ENCODE measurements at places on chromosomes 2 and 18.

DNA sequence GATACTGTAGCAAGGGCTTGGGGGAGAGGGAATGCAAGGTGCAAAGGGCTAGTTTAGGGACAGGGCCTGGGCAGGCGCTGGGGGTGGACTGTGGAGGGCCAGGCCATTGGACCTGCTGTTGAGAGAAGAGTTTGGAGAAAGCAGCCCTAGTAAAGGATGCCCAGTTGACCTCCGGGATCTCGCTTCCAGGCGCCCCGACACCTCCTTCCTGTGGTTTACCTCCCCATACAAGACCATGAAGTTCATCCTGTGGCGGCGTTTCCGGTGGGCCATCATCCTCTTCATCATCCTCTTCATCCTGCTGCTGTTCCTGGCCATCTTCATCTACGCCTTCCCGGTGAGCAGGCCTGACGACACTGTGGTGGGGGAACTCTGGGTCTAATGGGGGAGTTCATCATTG is 229.0 kb downstream of the DYSF start:
- no peak for DNase-seq

DNA sequence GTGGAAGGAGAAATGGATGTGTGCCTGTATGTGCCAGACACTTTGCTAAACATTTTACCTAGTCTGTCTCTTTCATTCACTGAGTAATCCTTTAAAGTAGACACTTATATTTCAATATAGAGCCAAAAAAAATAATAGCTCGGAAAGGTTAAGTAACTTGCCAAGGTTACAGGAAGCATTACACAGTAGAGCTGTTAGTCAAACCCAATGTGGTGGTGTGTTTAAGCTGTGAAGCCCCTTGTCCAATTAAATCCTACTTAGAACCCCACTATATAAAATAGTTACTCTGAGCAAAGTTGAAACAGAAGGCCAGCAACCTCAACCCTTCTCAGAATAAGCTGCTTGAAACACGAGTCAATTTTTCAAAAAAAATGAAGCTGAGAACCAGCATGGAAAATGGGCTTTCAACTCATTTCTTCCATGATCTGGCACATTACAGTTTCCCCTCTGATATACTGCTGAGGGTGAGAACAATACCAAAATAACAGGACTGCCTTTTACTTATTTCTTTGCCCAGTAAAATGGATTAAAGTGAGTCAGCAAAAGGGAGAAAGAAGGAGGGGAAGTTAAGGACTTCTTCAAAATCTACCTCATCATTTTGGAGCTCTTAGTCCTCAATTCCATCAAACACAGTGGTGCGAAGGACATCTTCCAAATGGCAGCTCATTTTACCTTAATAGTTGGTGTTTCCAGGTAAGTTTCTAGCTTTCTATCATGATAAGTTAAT is 7.9 kb downstream of the RDH14 start:
- no peak for DNase-seq

DNA sequence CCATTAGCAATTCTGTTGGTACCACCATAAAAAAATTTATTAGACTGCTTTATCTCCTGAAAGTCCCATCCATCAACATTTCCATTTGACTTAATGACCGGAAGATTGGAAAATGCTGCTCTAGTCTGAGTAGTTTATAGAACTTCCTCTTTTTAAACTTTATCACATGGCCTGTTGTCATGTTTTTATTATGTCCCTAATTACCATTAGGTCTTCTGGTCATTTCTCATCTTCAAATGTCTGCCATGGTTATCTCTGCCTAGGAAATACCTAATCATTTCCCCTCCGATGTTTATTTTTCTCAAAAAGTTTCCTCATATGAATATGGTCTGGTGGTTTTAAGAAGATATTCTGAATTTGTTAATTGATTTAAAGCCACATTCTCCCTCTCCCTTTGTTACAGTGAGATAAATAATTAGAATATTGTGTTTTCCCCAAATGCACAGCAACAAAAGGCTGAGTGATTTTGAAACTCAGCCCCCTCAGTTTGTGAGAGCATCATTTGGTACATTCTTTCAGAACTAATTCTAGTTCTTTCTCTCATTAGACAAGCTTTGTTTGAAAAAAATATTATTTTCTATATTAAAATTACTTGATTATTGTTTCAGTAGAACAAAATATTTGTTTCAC is 317.1 kb upstream of the ST6GAL2 start:
- DNase-seq, result no peak

DNA sequence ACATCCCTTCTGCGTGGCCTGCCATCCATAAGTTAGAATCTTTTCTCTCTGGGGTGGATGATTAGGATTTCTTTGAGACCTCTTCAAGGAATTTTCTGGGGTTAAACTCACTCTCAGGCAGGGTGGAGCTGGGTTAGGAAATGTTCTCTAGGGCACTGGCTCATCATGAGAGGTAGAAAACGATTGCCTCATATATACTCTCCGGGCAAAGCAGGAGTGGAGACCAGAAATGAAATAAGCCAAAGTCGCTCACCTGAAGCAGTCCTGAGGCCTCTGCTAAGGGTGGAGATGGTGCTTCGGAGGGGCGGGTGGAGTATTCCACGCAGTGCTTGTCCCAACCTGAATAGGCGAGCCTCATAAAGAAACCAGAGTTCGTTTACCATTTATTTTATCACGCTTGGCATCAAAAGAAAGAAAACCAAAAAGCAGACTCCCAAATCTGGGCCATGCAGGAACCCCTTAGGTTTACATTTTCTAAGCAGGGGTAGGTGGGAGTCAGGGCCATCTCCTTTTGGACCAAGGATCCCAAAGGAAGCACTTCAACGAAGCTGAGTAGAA is 249.3 kb upstream of the MEIS1 start:
- no peak for DNase-seq

- DNase-seq, result no peak
Observed at GRCh38 chr18:46481048-46481846, 175.8 kb downstream of the LOXHD1 start.

- DNase-seq, result no peak
Observed at GRCh38 chr18:77299706-77300105, 50.1 kb downstream of the GALR1 start.

DNA sequence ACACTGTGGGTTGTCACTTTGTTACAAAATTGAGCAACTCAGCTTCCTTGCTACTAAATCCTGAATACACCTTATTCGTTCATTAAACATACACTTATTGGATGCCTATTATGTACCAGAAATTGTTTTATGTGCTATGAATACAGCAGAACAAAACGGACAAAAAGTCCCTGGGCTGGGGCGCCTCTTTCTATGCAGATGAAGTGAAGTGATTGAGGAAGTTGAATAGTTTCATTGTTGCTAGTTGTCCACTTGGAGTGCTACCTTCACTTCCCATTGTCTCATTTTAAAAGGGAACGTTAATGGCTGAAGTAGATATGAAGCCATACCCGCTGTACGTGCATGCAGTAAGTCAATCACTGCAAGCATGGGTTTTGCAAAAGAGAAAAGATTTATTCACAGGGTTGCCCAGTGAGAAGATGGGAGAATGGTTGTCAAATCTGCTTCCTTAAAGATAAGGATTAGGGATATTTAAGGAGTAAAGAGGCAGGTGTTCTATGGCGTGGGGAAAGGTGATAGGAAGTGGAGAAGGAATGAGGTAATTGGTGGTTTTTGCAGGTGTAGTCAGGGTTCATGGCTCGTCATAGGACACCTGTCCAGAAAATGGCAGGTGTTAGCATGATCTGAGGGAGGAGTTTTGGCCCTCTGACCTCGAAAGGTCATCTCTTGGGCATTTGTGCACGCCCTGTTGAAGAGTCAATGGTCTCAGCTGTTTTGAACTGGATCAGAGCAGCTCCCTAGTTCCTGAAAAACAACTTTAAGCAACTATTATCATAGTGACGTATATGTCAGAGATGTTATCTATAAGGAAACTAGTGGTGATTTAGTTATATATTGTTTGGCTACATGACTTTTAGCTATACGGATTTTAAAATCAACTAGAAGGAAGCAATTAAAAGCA is 23.5 kb downstream of the TRPM8 start:
- DNase-seq, result no peak

DNA sequence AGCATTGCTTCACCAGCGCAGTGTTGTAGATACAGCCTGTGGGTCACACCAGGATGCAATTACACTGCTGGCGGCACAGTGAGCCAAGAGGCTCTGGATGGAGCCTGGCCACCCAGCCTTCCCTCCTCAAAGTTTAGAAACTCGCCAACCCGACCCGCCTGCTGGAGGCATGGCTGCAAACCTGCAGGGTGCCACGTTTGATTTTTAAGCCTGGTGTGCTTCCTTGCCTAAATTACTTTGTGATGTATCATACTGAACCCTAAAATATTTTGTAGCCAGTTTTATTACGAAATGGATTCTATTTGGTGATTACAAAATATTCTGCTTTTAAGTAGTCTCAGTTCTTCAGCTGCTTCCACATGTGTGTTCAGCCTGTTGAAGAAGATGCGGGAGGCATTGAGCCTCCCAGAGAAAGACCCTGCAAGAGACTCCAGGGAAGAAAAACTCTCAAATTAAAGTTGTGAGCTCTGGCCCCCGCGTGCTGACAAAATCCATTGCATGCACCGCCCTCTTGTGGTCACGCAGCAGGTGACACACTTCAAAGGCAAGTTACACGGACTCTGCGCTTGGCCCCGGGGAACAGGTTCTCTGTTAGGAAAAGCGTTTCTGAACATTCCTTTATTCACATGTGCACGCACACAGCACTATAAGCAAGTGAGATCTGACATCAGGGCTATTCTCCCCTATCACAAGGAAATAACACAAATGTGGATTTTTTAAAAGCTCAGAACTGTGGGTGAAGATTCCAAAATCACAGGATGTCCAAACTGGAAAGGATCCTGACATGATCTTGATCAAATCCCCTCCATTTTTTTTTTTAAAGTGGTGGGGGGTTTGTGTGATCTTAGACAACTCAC is 63.0 kb upstream of the TWIST2 start:
- peak; percentile 28 for DNase-seq

DNA sequence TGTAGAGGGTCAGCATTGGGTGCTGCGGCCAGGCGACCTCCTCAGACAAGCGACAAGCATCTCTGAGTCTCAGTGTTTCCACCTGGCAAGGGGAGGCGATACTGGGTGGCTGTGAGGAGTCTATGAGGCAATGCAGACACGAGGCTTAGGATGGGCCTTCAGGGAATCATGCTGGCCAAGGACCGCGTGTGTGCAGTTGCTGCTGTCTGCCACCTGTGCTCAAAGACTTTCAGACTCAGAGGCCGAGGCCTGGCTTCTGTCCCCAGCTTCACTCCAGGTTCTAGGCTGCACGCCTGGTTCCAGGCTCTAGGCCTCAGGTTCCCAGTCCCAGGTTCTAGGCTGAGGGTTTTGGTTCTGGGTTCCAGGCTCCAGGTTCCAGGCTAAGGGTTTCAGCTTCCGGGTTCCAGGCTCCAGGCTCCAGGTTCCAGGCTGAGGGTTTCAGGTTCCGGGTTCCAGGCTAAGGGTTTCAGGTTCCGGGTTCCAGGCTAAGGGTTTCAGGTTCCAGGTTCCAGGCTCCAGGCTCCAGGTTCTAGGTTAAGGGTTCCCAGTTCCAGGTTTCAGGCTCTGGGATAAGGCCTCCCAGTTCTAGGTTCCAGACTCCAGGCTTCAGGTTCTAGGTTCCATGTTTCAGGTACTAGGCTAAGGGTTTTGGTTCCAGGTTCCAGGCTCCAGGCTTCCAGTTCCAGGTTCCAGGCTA is 14.8 kb downstream of the LRRFIP1 start:
- no peak for DNase-seq

- DNase-seq, result no peak
Observed at GRCh38 chr18:74288041-74288440, 3.7 kb downstream of the CYB5A start.

GRCh38 chr2:177724398-177725287 is 332.1 kb downstream of the AGPS start:
- DNase-seq, result peak; percentile 11

GRCh38 chr2:7225848-7226247 is 308.6 kb downstream of the RNF144A start:
- no peak for DNase-seq

DNA sequence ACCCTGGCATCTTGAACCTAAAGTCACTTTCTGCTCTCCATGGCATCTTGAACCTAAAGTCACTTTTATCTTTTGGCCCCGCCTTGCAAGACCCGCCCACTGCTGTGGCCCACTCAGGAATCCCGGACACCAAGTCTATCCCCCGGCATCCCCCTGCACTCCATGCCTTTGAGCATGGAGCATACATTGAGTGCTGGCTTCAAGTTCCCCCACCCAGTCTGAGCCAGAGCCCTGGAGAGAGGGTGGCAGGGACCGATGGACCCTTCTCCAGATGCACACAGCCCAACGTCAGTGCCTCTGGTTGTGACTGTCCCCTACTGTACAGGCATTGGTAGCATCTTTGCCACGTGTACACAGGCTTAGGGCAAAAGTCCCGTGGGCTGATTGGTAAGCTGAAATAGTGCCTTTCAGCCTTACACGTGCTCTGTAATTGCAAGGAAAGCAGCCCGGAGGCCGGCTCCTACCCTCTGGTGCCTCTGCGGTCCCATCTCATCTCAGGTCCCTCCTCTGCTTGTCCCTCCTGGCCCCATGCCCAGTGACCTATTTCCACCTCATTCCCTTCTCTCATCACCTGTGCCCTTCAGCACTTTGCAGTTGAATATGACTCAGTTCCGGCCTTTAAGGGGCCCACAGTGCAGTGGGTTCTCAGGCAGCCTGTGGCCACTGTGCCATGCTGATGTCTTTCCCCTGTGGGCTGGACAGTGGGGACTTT is 154.0 kb downstream of the INHBB start:
- DNase-seq, result no peak

DNA sequence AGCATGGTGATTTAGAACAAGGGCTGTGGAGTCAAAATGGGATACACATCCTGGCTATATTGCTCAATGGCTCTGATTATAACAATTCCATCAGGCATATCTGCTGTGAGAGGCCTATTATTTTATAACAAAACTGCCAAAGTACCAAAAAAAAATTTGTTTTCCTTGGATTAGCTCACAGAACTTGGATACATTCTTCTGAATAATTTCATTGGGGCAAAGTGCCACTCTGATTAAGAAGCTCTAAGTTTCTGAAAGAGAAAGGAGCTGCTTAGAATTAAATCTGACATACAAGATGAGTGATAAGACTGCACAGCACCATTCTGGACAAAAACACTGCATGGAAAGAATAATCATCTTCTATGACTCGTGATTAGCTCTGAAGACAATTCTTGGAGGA is 85.7 kb downstream of the SMC6 start:
- DNase-seq, result no peak

GRCh38 chr18:23107718-23108117 is 27.6 kb upstream of the CABLES1 start:
- DNase-seq, result no peak

DNA sequence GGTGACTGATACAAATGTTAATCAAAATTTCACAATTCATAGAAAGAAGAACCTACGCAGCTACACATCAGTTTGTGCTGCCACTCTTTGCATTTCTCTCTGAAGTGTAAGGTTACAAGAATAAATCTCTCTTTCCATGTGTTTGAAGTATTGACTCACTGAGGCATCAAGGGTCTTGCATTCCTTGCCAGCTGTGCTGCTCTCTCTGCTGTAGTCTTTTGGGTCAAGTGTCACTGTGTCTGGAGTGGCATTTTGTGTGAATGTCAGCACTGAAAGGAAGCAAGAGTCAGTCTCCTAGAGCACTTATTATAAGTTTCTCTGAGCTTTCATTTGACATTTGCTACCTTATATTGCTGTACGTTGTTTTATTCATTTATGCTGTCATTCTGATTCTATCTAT is 1696.1 kb upstream of the LRRTM1 start:
- DNase-seq, result no peak

GRCh38 chr18:58402951-58403702 is 225.8 kb downstream of the ALPK2 start:
- DNase-seq, result no peak
